ENCODE measurements at places on chromosomes 6 and 20.
A peak's percentile ranks its signal among the peaks of the same experiment; 100 is the strongest.

GRCh38 chr6:57102976-57103375 lies 13.0 kb downstream of the ZNF451 start:
- DNase-seq = peak; percentile 26

- no peak for DNase-seq
Measured at GRCh38 chr20:1807394-1807793, 87.8 kb upstream of the SIRPA start.

GRCh38 chr6:24089736-24090135 lies 36.3 kb upstream of the NRSN1 start:
- no peak for DNase-seq

- peak; percentile 85 for DNase-seq
Measured at GRCh38 chr6:82045965-82046756, 201.4 kb downstream of the IBTK start.

GRCh38 chr6:166551754-166552495 lies 34.6 kb downstream of the RAMACL start:
- DNase-seq = no peak

All from EL (cell line).